ENCODE measurements at places on chromosomes 5 and 9.

DNA sequence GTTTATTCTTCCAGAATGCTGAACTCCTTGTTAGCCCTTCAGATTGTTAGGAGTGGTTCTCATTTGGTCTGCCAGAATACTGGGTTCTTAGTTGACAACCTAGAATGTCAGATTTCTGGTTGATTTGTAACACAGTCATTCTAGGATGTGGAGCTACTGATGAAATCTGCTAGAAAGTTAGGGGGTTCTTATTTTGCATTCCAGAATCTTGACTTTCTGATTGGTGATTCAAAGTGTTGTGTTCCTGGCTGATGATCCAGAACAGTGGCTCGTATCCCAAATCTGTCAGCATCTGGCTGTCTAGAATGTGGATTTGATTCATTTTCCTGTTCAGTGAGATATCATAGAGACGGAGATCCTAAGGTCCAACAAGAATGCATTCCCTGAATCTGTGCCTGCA lies 21.9 kb downstream of the PTGS1 start:
- no peak for DNase-seq

- DNase-seq = no peak
Measured at GRCh38 chr9:114314256-114314867, 8.5 kb upstream of the ORM1 start.

GRCh38 chr5:77628840-77629508 lies 9.5 kb downstream of the OTP start:
- no peak for DNase-seq

- DNase-seq = no peak
Measured at GRCh38 chr5:10243660-10244240, 5.9 kb downstream of the ATPSCKMT start.

GRCh38 chr5:117497601-117498000 lies 923.0 kb upstream of the SEMA6A start:
- no peak for DNase-seq

DNA sequence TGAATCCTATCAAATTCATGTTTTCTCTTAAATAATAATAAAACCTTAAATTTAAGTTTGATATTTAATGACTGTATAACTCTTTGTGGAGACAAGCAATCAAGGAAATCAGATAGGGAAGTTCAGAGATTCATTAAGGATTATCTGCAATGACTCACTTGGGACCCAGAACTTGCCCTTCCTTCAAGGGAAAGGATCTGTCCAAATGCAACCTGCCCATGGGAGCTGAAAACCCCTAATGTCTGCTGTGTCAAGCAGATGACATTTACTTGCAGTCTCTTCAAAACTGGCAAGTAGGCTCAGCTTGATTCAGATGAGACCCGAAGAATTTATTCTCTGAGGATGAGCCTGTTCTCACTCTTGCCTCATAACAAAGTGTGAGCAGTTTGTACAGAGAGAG lies 1577.6 kb downstream of the EFNA5 start:
- no peak for DNase-seq

GRCh38 chr5:140381972-140382371 lies 19.7 kb upstream of the ANKHD1 start:
- peak; percentile 46 for DNase-seq

DNA sequence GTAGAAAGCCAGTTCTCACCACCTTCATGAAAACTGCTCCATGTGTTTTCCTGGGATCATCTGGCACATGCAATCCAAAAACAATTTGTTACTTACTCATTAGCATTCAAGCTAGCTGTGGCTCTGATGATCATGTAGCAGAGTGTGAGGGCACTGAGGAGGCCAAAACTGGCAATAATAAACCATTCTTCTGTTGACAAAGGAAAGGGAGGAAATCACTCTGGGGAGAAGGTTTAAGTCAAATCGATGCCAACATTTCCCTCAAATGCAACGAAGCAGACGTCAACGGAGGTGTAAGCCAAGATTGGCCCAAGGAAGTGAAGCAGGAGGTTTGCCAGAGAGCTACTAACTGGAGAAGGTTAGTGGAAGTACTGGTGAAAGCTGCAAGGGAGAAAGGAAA lies 55.7 kb upstream of the TBC1D9B start:
- no peak for DNase-seq

- no peak for DNase-seq
Measured at GRCh38 chr5:64576250-64576649, 70.4 kb downstream of the RGS7BP start.

- DNase-seq = no peak
Measured at GRCh38 chr9:135887021-135887507, 20.3 kb downstream of the CAMSAP1 start.

DNA sequence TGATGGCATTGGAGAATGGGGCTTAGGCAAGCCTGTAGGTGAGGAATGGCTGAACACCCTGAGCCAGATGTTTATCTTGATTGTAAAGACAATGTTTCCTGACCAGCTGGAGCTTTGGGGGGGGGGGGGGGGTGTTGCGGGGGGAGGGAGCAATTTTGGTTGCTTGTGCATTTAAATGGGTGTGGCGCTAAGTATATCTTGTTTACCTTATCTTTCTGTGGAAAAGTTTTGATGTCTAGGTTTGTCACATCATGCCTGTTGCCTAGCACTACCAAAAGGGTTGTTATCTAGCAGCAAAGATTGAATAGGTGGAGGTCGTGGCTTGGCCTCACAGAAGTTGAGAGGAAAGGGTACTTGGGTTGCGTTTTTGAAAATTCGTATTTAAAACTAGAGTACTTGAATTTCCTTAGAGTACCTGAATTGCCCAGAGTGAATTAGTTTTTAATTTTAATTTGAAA lies 1.3 kb downstream of the SMAD5 start:
- no peak for DNase-seq

DNA sequence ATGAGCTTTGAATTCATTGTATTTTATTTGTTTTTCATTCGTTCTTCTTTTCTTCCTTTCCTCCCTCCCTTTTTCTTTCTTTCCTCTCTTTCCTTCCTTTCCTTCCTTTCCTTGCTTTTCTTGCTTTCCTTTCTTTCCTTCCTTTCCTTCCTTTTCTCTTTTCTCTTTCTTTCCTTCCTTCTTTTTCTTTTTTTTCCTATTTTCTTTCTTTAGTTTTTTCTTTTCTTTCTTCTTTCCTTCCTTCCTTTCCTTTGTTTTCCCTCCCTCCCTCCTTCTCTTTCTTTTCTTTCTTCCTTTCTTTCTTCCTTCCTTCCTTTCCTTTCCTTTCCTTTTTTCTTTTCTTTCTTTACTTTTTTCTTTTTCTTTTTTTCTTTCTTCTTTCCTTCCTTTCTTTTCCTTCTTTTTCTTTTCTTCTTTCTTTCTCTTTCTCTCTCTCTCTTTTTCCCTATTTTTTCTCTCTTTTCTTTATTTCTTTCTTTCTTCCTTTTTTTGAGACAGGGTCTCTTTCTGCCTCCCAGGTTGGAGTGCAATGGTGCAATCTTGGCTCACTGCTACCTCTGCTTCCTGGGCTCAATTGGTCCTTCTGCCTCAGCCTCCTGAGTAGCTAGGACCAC lies 357.1 kb upstream of the PRR16 start:
- no peak for DNase-seq

GRCh38 chr9:118577121-118577520 lies 792.1 kb downstream of the BRINP1 start:
- no peak for DNase-seq

GRCh38 chr5:143066556-143067281 lies 296.5 kb downstream of the ARHGAP26 start:
- peak; percentile 58 for DNase-seq

- no peak for DNase-seq
Measured at GRCh38 chr9:106111039-106111730, 416.8 kb downstream of the TMEM38B start.

GRCh38 chr9:101235105-101235866 lies 149.5 kb downstream of the BAAT start:
- DNase-seq = no peak

DNA sequence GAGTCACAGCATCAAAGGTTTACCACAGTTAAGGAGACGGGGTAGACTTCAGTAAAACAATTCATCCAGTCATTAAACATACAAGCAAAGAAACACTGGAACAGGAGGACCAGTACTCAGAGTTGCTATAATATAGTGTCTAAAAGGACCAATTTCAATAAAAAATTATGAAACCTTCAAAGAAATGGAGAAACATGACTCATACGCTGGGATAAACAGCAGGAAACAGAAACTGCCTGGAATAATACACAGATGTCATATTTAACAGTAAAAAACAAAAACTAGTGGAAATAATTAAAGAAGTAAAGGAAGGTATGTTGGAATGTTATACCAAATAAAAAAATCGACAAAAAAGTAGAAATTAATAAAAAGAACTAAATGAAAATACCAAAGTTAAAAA lies 1075.9 kb downstream of the NR2F1-AS1 start:
- no peak for DNase-seq

DNA sequence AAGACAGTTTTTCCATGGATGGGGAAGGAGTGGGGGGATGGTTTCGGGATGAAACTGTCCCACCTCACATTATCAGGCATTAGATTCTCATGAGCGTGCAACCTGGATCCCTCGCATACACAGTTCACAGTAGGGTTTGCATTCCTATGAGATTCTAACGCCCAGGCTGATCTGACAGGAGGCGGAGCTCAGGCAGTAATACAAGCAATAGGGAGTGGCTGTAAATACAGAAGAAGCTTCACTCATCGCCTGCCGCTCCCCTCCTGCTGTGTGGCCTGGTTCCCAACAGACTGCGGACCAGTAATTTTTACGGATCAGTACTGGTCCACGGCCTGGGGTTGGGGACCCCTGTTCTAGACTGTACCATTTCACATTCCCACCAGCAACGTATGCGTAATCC lies 68.3 kb upstream of the OTULINL start:
- DNase-seq = no peak

GRCh38 chr9:19460243-19460642 lies 51.4 kb downstream of the ACER2 start:
- DNase-seq = no peak

DNA sequence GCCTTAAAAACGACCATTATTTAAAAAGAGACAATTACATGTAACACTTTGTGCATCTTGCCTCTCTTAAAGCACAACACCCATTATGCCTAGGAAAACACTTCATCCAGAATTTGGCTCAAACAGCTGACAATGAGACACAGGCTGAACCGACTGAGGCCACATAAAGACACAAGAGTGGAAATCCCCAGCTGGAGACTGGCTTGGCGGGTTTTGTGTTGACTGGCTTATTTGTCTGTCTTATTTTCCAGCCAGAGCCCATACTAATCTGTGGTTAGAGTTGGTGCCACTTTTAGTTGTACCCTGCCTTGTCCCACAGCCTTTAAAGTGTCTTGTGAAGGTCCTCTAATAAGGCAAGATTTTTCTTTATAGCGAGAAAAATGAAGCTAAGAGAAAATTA lies 21.2 kb downstream of the TRIM14 start:
- peak; percentile 56 for DNase-seq

DNA sequence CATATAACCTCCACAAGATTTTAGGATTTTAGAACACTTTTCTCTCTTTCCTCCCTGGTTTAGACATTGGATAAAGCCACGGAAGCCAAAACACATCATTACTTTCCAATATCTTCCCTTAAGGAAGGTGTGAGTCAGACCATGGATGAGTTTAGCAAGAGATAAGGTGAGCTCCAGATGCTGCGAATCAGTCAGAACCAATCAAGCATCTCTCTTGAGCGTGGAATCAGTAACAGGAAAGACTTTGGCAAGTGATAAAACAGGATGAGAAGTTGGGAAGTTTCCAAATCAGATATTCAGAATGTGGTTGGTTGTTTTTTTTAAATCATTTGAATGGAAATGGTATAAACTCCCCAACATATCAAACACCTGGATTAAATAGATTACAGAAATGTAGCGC lies 397.8 kb downstream of the EFNA5 start:
- DNase-seq = no peak

- DNase-seq = no peak
Measured at GRCh38 chr5:172063463-172064235, 57.2 kb upstream of the FBXW11 start.

- no peak for DNase-seq
Measured at GRCh38 chr9:93301291-93301811, 117.4 kb downstream of the WNK2 start.

- no peak for DNase-seq
Measured at GRCh38 chr5:136337788-136338187, 27.6 kb downstream of the TRPC7 start.

- no peak for DNase-seq
Measured at GRCh38 chr5:10655161-10655971, 91.5 kb downstream of the ANKRD33B start.

DNA sequence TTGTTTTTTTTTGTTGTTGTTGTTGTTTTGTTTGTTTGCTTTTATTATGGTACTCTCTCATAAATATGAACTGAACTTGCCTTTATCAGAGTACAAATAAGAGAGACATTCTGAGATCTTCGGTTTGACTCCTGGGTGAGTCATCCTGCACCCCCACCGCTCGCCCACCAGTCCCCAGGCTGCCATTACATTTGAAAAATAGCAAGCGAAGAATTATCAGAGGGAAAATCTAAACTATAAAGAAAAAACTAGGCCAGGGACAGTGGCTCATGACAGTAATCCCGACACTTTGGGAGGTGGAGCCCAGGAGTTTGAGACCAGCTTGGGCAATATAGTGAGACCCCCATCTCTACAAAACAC lies 122.1 kb upstream of the MAP3K1 start:
- peak; percentile 70 for DNase-seq

GRCh38 chr5:52875827-52876226 lies 88.1 kb downstream of the ITGA1 start:
- no peak for DNase-seq

DNA sequence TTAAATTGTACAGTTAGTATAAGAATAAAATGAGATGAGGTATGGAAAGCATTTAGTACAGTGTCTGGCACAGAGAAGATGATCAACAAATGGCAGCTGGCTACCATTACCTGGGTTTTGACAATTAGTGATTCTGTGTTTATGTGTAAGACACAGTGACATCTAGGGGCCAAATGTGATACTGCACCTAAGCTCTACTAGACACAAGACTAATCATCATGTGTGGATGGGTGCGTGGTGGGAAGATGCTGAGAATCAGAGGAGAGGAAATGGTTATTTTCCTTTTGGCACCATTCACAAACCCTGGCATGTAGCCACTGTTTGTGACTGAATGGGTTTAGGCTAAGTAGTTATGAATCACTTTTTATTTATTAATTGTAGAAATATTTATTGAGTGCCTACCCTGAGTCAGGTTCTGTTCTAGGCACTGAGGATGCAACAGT lies 109.8 kb upstream of the TBC1D2 start:
- peak; percentile 61 for DNase-seq

GRCh38 chr9:86948074-86948929 lies 996 bp upstream of the GAS1 start:
- DNase-seq = peak; percentile 79

Measured in activated CD8-positive, alpha-beta T cell treated with anti-CD3 and anti-CD28 coated beads for 36 hours (primary cell).